ENCODE measurements at places on chromosomes 5 and 9.

- no peak for DNase-seq
Measured at GRCh38 chr5:77167695-77168121, 42.8 kb upstream of the PDE8B start.

DNA sequence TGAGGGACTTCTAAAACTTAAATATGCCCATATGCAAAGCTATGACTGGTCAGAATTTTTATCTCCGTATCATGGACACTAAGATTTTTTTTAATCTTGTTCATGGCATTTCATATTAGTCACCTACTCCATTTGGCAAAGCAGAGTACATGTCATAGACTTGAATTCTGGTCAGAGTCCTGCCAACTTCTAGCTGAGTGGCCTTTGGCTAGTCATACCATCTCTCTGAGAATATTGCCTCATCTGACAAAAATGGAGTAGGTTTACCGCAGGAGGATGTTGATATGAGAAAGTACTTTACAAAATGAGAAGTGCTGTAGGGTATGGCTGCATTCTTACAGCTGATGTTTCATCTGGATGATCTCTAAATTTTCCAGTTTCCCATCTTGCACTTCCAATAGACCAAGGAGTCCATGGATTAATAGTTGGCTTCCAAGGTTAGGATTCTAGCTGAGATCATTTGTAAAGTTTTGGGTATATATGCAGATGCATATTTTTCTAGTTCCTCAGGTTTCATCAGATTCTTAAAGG is 150.8 kb upstream of the NR3C1 start:
- no peak for DNase-seq

DNA sequence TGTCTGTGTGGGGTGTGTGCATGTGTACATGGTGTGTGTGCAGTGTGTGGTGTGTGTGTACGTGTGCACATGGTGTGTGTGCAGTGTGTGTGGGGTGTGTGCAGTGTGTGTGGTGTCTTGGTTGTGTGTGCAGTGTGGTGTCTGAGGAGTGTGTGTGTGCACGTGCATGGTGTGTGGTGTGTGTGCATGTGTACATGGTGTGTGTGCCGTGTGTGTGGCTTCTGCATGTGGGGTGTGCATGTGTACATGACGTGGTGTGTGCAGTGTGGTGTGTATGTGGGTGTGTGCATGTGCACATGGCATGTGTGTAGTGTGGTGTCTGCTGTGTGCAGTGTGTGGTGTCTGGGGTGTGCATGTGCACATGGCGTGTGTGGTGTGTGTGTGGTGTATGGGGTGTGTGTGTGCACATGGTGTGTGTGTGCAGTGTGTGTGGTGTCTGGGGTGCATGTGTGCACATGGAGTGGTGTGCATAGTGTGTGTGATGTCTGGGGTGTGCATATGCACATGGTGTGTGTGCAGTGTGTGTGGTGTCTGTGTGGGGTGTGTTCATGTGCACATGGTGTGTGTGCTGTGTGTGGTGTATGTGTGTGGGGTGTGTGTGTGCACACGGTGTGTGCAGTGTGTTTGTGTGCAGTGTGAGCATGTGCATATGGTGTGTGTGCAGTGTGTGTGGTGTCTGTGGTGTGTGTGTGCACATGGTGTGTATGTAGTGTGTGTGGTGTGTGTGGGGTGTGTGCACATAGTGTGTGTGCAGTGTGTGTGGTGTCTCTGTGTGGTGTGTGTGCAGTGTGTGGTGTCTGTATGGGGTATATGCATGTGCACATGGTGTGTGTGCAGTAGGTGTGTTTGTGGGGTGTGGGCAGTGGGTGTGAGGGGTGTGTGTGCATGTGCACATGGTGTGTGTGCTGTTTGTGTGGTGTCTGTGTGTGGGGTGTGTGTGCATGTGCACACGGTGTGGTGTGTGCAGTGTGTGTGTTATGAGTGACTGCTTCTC is 40.6 kb upstream of the ZNG1F start:
- DNase-seq, result no peak

DNA sequence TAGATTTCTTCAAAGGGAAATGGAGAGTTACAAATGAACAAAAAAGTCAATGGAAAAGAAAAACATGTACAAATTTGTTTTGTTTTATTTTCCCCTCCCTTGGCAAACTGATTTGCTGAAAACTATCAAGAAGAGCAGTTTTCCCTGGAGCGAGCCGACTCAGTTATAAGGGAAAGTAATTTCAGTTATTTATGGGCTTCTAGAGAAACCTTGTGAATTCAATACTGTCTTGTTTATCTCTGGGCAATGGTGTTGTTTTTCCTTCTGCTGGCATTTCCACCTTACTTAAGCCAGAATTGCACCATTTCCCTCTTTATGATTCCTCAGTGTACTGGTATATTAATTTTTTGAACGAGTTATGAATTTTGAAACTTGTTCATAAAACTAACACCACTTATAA is 1163.6 kb downstream of the CDH12 start:
- DNase-seq, result no peak

- DNase-seq, result no peak
Measured at GRCh38 chr5:106818552-106818951, 852.2 kb downstream of the EFNA5 start.

GRCh38 chr5:66553916-66554575 is 42.1 kb upstream of the MAST4 start:
- no peak for DNase-seq

- no peak for DNase-seq
Measured at GRCh38 chr5:40121236-40121635, 558.5 kb upstream of the PTGER4 start.

GRCh38 chr5:561408-561807 is 37.2 kb upstream of the SLC9A3 start:
- DNase-seq, result no peak

- no peak for DNase-seq
Measured at GRCh38 chr5:17365811-17366138, 132.3 kb upstream of the TAF11L2 start.

GRCh38 chr5:155886311-155887031 is 440.5 kb upstream of the SGCD start:
- no peak for DNase-seq

All from activated T-helper 1 cell treated with anti-CD3 and anti-CD28 coated beads, Interleukin-2, amount 50 U/mL, for 16 hours (primary cell).